ENCODE measurements at places on chromosomes 3 and 15. TPM values are rescaled to one million over a fixed set of nuclear protein-coding genes. Genes with fewer than 3 reads are reported as not detected.

DNA sequence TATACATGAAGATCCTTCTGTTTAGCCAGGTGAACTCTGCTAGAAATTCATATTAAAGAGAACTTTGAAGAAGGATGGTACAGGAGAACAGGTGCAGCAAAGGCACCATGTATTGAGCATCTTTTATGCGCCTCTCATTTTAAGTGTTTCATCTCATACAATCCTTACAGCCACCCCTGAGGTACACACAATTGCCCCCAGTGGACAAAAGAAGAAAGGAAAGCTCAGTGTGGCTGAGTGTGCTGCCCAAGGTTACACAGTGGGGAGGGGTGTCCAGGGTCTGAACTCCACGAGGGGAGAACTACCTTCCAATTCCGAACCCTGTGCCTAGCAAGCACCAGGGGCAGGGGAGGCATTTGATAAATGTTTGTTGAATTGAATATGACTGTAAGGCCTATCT, 98.6 kb downstream of the MECOM start:
- no peak overlapping the region for H3K27ac ChIP-seq
- H3K4me1 ChIP-seq = no peaks in the 10 kb centered on the region
- H3K36me3 ChIP-seq = no peaks in the 10 kb centered on the region
- DNase-seq = no peak
- no peak overlapping the region for H3K4me3 ChIP-seq

DNA sequence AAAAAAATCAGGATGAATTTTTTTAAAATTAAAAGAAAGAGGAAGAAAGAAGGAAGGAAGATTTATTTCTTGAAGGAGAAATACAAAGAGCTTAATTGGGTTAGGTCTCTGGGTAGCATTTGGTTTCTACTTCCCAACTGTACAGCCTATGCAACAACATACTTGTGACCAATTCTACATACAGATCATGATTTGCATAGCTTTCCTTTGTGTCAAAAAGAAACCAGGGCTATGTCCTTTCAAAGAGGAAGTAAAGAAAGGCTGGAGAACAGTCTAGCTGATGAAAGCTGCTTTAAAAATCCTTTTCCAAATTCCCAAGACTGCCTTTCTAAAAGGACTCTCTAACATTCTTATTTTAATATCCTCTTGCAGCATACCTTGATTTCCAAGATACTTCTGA, 6.1 kb upstream of the HGD start:
- peak overlapping the region; percentile 20 for H3K27ac ChIP-seq
- no peaks in the 10 kb centered on the region for H3K27me3 ChIP-seq
- no peak overlapping the region for H3K4me3 ChIP-seq
- H3K36me3 ChIP-seq = peaks cover 4% of the 10 kb centered on the region
- H3K4me1 ChIP-seq = peaks cover 19% of the 10 kb centered on the region

DNA sequence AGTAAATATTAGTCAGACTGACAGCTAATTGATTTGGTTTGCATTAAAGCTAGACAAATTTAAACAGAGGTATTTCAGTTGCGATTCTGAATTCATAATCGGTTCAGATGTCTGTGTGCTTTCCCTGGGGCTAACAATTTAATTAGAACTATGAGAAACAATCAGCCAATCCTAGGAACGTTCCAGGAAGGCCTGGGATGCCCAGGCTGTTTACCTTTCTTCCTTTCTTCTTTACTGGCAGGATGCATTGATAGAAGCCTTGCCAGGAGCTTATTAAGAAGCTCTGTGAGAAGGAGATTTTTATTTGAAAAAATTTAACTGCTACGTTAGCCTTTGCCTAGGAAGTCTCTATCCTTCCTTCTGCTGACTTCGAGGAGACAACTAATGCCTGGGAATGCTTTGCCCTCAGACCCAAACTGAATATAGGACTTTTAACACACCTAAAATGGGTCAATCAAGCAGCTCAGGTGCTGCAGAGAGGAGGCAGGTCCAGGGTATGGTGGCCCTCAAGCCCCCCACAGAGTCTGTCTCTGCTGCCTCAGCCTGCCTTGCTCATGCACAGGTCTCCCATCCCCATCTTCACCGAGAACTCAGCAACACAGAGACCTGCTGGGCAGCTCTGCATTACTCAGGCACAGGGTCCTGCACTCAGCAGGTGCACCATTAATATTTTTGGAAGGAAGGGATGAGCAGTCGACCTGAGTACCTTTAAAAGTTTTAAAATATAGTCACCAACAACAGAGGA, 48.5 kb downstream of the PCSK6 start:
- H3K27ac ChIP-seq = no peak overlapping the region
- H3K4me1 ChIP-seq = peaks cover 16% of the 10 kb centered on the region

The TICRR gene
- 0.88 TPM for total RNA-seq

DNA sequence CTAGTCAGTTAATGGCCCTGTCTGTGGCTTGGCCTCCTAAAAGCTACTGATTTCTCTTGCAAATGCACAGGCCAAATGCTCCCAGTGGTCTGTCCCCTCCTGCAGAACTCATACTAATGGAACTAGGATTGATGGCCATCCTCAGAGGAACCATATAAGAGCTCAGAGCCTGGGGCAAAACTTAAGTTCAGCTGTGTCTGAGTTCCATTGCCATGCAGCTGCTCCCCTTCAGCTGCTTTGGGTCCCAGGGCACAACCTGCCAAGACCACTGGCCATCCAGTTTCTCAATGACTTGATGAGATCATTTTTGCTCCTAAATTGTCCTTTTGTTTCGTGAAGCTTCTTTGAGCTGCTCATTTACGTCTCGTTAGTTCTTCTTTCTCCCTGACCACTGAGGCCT, 529.5 kb upstream of the TBL1XR1 start:
- H3K4me1 ChIP-seq = peaks cover 28% of the 10 kb centered on the region
- DNase-seq = no peak
- H3K4me3 ChIP-seq = no peak overlapping the region
- no peaks in the 10 kb centered on the region for H3K27me3 ChIP-seq

DNA sequence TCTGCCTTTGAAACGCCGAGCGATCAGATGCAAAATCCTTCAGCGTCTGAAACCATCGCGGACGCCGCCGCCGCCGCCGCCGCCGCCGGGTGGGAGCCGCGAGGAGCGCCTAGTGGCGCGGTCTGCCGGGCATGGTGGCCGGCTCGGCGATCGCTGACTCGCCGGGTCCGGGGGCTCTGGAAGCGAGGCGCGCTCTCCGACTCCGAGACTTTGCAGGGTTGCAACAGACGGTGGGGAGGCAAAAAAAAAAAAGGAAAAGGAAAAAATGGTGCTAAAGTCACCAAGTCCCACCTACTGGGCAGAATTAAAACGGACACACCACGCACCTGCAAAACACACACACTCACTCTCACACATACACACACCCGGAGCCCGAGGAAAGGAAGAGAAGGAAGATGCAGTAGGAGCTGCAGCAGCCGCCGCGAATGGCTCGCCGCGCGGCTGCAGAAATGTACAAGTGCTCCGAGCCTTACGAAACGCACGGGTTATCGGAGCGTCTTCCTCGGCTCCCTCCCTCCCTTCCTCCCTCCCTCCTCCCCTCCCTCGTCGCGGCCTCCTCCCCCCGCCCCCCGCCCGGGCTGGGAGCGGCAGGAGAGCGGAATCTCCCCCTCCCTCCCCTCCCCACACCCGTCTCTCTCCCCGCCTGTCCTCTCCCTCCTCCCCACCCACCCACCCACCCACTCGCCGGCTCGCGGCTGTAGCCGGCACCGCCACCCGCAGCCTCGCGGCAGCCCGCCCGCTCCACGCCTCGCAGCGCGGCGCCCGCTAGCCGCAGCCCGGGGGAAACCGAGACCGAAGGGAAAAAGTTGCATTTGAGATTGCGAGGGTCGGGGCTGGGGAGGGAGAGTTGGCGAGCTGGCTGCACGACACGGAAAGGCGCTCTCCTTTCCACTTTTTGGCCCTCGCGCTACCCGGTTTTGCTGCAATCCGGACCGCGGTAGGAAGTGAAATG, at the start of gene NTRK3:
Gene NTRK3, minus strand, starts transcription at position 461 of the 952 bp plus-strand sequence. CDS start 586 bp downstream, outside the sequence.
- no peak within 1 kb of the TSS for H3K27ac ChIP-seq
- peak; percentile 89 for DNase-seq
- H3K4me1 ChIP-seq = no peaks in the 10 kb centered on the region

- peaks cover 46% of the 10 kb centered on the region for H3K27me3 ChIP-seq
- no peak for DNase-seq
- no peak overlapping the region for H3K27ac ChIP-seq
- no peaks in the 10 kb centered on the region for H3K36me3 ChIP-seq
- H3K4me1 ChIP-seq = no peaks in the 10 kb centered on the region
These were observed 56.4 kb upstream of the RASGRP1 start for GRCh38 chr15:38620851-38621594.

GRCh38 chr3:31522152-31522551, 10.6 kb upstream of the STT3B start:
- no peaks in the 10 kb centered on the region for H3K4me1 ChIP-seq
- H3K4me3 ChIP-seq = no peak overlapping the region
- peaks cover 5% of the 10 kb centered on the region for H3K27me3 ChIP-seq
- H3K36me3 ChIP-seq = no peaks in the 10 kb centered on the region

DNA sequence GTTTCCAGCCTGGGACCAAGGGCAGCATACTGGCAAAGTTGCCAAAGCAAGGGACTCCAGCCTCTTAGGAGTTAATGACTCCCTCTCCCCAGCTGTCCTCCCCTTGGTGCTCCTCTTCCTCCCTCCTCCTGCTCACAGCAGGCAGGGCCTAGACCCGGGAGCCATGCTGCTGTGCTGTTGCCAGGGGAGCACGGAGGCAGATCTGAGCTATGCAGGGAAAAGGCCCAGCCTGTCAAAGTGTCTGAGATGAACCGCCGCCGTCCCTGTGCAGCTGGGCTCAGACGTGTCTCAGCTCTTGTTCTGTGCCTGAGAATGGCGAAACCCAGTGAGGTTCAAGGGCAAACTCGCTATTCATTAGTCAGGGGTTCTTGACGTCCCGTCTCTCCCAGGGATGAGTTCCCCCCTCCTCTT, 60.8 kb upstream of the POLG start:
- H3K36me3 ChIP-seq = no peaks in the 10 kb centered on the region
- H3K27me3 ChIP-seq = peaks cover 96% of the 10 kb centered on the region
- H3K27ac ChIP-seq = no peak overlapping the region
- H3K4me3 ChIP-seq = no peak overlapping the region
- H3K4me1 ChIP-seq = no peaks in the 10 kb centered on the region
- no peak for DNase-seq

- H3K4me1 ChIP-seq = no peaks in the 10 kb centered on the region
- H3K27ac ChIP-seq = no peak overlapping the region
- no peak for DNase-seq
- no peak overlapping the region for H3K4me3 ChIP-seq
- peaks cover 5% of the 10 kb centered on the region for H3K27me3 ChIP-seq
- no peaks in the 10 kb centered on the region for H3K36me3 ChIP-seq
These were observed 340.3 kb upstream of the CTDSPL start for GRCh38 chr3:37521429-37521828.

The PAQR9 gene
- total RNA-seq = not detected

DNA sequence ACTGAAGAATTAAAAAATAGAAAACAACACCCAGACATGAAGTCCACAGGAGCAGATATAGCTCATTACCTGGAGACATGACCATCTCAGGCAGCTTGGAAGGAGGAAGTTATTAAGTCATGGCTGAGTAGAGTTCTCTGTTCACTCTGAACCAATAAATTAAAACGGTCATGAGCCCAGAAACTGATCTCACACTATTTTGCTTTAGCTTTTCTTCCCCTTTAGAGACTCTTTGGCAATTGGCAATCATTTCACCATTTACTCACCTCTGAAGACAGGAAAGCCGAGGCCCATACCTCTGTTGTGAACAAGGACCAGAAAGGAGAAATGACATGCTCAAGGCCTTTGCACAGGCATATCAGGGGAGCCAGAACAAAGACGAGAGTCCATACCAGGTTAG, 26.6 kb downstream of the CLDN18 start:
- H3K27me3 ChIP-seq = no peaks in the 10 kb centered on the region
- no peak for DNase-seq
- no peaks in the 10 kb centered on the region for H3K36me3 ChIP-seq
- peaks cover 2% of the 10 kb centered on the region for H3K4me1 ChIP-seq
- H3K27ac ChIP-seq = no peak overlapping the region
- H3K4me3 ChIP-seq = no peak overlapping the region

The ECE2 gene
- total RNA-seq = not detected

GRCh38 chr3:184887574-184887973, 75.6 kb downstream of the VPS8 start:
- no peaks in the 10 kb centered on the region for H3K4me1 ChIP-seq
- no peak overlapping the region for H3K4me3 ChIP-seq
- no peaks in the 10 kb centered on the region for H3K36me3 ChIP-seq
- no peak for DNase-seq

- H3K27ac ChIP-seq = no peak overlapping the region
- H3K36me3 ChIP-seq = no peaks in the 10 kb centered on the region
- no peaks in the 10 kb centered on the region for H3K27me3 ChIP-seq
- DNase-seq = no peak
These were observed 81.7 kb downstream of the CEP63 start for GRCh38 chr3:134567605-134568004.

All from osteoblast (primary cell).